ENCODE measurements at places on chromosomes 11 and 22.

DNA sequence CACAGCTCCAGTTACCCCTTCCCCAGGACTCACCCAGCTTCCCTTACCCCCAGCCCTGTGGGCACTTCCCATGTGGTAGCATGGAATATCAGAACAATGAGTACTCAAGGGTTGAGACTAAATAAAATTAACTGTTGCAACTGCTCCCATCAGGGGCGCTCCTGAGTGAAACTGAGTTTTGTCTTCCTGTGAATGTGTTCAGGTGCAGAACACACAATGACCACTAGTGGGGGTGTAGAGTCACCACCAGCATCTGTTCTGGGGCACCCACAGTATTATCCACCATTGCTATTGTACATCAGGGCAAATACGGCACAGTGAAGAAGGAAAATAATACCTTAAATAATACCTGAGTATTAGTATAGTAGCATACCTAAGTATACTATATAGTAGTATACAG is 689.7 kb downstream of the TBC1D22A start:
- DNase-seq: no peak

- DNase-seq: no peak
Measured at GRCh38 chr11:12846786-12847615, 162.1 kb upstream of the RASSF10 start.

GRCh38 chr11:216081-216974 is 8.8 kb downstream of the RIC8A start:
- DNase-seq: no peak

- no peak for DNase-seq
Measured at GRCh38 chr22:23047742-23048141, 22.6 kb upstream of the GNAZ start.

DNA sequence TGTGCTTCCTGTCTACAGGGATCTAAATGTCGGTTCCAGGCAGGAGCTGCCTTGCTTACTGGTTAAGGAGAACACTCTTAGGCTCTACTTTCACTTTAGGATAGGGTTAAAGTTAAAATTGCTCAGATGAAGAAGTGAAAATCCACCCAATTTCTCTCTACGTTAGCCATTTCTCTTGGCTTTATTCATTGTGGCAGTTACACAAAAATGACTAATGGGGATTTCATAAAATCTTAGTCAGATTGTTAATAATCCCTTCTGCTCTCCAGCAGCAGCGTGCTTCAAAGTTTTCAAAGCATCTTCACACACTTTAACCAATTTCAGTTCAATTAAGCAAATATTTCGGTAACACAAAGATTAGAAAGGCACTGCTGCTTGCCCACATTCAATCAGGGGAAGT is 58.4 kb upstream of the RCN1 start:
- peak; percentile 39 for DNase-seq

GRCh38 chr11:111229604-111230003 is 15.9 kb upstream of the POU2AF2 start:
- no peak for DNase-seq
